Common myeloid progenitor, CD34-positive (primary cell): ENCODE measurements at places on chromosomes 16 and 17.

DNA sequence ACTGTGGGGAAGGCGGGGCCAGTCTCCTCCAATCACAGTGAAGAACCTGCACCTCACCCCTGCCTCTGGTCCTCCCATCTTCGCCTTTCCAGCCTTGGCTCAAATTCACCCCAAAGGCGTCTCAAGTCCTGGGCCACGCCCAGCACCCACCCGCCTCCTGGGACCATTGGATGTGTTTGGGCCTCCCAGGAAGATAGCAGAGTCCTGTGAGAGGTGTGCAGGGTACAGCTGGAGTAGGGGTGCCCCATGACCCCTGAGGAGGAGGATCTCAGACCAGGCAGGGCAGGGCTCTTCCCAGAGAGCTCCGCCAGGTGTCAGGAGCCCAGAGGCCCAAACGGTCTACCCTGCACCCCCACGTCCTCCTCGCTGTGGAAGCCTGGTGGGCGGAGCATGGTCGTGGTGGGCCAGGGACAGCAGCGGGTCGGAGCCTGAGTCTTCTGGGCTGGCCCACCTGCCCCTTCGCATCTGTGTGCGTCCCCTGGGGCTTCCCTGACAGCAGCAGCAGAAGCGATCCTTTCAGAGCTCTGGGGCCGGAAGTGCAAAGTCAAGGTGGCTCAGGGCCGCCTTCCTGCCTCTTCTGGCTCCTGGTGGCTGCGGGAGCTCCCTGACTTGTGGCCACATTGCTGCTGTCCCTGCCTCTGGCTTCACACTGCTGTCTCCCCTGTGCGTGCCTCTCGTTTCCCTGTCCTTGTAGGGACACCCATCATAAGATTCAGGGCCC is 34.9 kb upstream of the ZNF469 start:
- H3K4me1 ChIP-seq, result peaks cover 11% of the 10 kb centered on the region
- no peaks in the 10 kb centered on the region for H3K36me3 ChIP-seq
- no peak overlapping the region for H3K4me3 ChIP-seq
- H3K27me3 ChIP-seq, result no peaks in the 10 kb centered on the region

- H3K27ac ChIP-seq, result no peak overlapping the region
- H3K4me3 ChIP-seq, result no peak overlapping the region
- no peaks in the 10 kb centered on the region for H3K36me3 ChIP-seq
- H3K4me1 ChIP-seq, result no peaks in the 10 kb centered on the region
- no peak for DNase-seq
- no peaks in the 10 kb centered on the region for H3K27me3 ChIP-seq
Observed at GRCh38 chr17:78458736-78459335, 80.4 kb downstream of the PGS1 start.

DNA sequence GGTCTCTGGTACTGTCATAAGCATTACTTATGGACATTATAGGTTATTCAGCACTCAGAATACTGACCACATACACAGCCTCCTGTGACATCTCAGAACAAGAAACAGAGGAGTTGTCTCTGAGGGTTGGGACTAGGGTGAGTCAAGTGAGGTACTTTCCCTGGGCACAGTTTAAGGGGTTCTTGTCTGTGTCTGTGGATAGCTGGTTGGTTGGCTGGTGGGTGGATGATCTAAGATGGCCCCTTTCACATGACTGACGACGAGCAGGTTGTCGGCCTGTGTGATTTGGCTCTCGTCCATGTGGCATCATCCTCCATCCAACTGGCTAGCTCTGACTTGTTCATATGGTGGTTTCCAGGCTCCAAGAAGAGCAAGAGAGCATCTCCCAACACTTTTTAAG is 163.9 kb downstream of the PRKCB start:
- DNase-seq, result no peak
- H3K4me1 ChIP-seq, result peaks cover 3% of the 10 kb centered on the region
- no peak overlapping the region for H3K4me3 ChIP-seq

GRCh38 chr17:82750241-82750908 is 1.5 kb upstream of the TBCD start:
- no peak overlapping the region for H3K27ac ChIP-seq
- H3K4me3 ChIP-seq, result no peak overlapping the region
- H3K4me1 ChIP-seq, result peaks cover 15% of the 10 kb centered on the region
- no peaks in the 10 kb centered on the region for H3K36me3 ChIP-seq

DNA sequence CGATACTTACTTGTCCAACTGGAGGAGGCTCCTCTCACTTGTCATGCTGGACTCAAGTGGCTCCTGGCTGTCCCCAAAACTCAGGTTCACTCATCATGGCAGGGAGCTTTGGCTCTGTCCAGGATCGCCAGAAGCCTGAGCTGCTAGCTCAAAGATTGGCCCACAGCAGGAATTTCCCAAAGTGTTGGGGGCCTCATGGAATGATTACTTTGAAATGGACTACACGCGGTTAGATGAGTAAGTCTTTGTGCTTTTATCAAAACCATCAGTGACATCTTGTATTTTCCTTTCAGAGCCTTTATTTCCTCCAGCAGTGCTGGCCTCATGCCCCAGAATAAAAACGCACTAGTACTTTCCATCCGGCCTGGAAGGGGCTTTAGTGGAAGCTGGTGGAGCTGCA is 29.2 kb upstream of the PHB1 start:
- peaks cover 3% of the 10 kb centered on the region for H3K4me1 ChIP-seq
- no peak overlapping the region for H3K27ac ChIP-seq
- DNase-seq, result no peak
- H3K36me3 ChIP-seq, result no peaks in the 10 kb centered on the region
- no peaks in the 10 kb centered on the region for H3K27me3 ChIP-seq

- no peaks in the 10 kb centered on the region for H3K27me3 ChIP-seq
- peak; percentile 82 for DNase-seq
- no peak overlapping the region for H3K27ac ChIP-seq
- H3K4me3 ChIP-seq, result no peak overlapping the region
Observed at GRCh38 chr17:67293251-67294203, 48.5 kb upstream of the HELZ start.

DNA sequence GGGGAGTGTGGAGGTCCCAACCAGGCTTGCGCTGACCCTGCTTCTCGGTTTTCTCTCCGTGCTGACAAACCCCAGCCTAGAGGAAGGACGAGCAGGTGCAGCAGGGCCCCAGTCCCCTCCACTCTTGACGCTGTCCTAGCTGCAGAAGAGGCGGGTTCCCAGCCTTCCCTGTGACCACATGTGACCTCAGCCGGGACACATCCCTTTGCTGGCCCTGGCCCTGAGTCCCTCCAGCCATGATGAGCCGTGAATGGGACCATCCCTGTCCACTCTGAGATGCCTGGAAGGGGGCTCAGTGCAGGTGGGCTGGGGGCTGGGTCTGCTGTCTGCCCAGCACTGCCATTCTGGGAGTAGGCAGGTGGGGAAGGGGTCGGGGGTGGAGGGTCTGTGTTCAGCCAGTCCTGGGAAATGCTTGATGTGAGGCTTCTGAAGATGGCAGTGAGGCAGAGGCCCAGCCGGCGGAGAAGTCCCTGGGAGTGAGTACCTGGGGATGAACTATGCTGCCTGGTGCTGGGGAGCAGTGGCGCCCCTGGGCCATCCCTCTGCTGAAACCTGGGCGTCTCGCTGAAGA is 1.9 kb upstream of the TUBB3 start:
- no peak overlapping the region for H3K4me3 ChIP-seq
- no peak overlapping the region for H3K27ac ChIP-seq
- DNase-seq, result no peak
- H3K36me3 ChIP-seq, result no peaks in the 10 kb centered on the region

- no peak for DNase-seq
- no peaks in the 10 kb centered on the region for H3K4me1 ChIP-seq
- H3K4me3 ChIP-seq, result no peak overlapping the region
- no peaks in the 10 kb centered on the region for H3K27me3 ChIP-seq
Observed at GRCh38 chr17:63819585-63820537, 7.4 kb upstream of the PSMC5 start.

DNA sequence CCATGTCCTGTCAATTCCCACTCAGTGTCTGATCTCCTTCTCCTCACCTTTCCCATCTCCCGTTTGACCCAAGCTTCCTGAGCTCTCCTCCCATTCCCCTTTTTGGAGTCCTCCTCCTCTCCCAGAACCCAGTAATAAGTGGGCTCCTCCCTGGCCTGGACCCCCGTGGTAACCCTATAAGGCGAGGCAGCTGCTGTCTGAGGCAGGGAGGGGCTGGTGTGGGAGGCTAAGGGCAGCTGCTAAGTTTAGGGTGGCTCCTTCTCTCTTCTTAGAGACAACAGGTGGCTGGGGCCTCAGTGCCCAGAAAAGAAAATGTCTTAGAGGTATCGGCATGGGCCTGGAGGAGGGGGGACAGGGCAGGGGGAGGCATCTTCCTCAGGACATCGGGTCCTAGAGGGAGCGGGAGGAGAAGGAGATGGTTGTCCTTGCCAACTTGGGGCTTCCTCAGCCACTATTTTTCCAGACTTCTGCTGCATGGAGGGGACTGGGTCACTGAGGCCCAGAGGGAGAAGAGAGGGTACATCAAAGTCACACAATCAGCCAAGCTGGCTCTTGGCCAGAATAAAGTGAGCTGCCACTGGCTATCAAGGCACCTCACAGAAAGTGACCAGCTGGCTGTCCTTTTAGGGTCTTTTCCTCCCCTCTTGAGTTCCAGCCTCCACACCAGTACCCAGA is 1.9 kb upstream of the TBC1D10B start:
- no peaks in the 10 kb centered on the region for H3K27me3 ChIP-seq
- H3K4me1 ChIP-seq, result peaks cover 46% of the 10 kb centered on the region
- no peak overlapping the region for H3K4me3 ChIP-seq
- peaks cover 3% of the 10 kb centered on the region for H3K36me3 ChIP-seq
- no peak overlapping the region for H3K27ac ChIP-seq
- DNase-seq, result no peak

- H3K36me3 ChIP-seq, result no peaks in the 10 kb centered on the region
- peaks cover 14% of the 10 kb centered on the region for H3K4me1 ChIP-seq
- no peak overlapping the region for H3K27ac ChIP-seq
- H3K4me3 ChIP-seq, result no peak overlapping the region
Observed at GRCh38 chr17:2718150-2718938, 6.8 kb upstream of the CLUH start.

DNA sequence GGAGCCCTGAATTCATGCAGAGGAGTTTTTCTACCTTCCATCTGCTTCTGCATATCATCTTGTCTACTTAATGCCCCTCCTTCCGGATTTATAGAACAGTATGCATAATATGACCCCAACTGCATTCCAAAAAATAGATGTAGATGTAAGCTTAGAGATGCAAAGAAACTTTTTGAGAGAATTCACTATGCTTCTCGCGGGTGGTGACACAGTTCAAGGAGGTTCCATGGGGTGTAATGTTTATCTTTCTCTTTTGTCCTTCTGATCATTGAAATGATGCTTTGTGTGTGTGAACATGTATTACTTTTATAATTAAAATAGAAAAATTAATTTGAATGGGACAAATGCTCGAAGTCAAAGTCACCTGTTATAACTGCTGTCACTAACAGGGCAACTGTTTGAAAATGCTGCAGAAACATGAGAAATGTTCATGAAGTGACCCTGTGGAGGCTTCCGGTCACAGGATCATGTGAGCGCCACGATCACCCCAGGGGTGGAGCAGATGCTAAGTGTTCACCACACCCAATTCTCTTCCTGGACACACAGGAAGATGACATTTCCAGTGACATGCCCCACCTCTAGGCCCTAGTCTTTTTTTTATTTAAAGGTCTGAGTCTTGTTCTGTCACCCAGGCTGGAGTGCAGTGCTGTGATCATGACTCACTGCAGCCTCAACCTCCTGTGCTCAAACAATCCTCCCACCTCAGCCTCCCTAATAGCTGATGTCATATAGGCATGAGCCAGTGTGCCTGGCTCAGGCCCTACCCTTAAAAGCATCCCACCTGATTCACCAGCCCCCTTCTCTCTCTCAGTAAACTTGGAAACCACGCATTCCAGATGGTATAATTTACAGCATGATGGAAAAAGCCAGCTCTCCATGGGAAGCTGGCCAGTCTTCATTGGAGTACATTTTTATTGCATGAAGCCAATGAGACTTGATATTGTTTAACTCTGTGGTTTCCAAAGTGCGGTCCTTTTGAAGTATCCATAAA is 21.0 kb upstream of the AGRP start:
- H3K4me1 ChIP-seq, result no peaks in the 10 kb centered on the region
- no peak overlapping the region for H3K27ac ChIP-seq
- no peak for DNase-seq
- no peaks in the 10 kb centered on the region for H3K27me3 ChIP-seq
- no peaks in the 10 kb centered on the region for H3K36me3 ChIP-seq

DNA sequence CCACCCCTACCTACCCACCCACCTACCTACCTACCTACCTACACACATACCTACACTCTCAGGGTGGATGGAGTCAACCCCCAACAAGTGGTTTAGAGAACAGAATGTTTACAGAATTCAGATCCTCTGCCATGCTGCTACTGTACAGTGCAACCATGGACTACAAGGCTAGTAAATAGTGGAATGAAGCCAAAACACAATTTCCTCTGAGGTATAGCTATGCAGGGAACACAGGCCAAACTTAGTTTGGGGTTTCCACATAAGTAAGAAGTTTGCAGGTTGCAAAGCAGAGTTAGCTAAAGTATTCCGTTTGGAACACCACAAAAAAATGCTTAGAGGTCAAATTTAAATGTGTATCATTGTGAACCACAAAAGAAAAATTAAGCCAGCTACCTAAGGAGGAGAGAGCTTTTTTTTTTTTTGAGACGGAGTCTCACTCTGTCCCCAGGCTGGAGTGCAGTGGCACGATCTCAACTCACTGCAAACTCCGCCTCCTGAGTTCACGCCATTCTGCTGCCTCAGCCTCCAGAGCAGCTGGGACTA is 2.7 kb upstream of the AP1G1 start:
- no peaks in the 10 kb centered on the region for H3K27me3 ChIP-seq
- H3K36me3 ChIP-seq, result no peaks in the 10 kb centered on the region
- peak overlapping the region; percentile 100 for H3K27ac ChIP-seq
- peak; percentile 94 for DNase-seq
- peak overlapping the region; percentile 60 for H3K4me3 ChIP-seq

DNA sequence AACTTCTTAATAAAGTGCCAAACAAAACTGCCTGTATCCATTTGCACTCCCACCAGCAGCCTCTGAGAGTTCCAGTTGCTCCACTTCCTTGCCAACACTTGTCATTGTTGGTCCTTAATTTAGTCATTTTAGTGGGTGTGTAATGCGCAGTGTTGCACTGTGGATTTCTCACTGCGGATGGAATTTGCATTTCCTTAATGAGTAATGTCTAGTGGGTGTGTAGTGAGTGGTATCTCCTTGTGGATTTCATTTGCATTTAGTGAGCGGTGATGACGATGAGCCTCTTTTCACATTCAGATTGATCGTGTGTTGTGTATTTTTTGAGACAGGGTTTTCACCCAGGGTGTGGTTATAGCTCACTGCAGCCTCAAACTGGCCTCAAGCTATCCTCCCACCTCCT is 4.1 kb upstream of the MSLN start:
- no peak for DNase-seq
- no peak overlapping the region for H3K4me3 ChIP-seq
- no peak overlapping the region for H3K27ac ChIP-seq
- no peaks in the 10 kb centered on the region for H3K27me3 ChIP-seq
- H3K36me3 ChIP-seq, result no peaks in the 10 kb centered on the region

GRCh38 chr17:58267347-58268324 is 13.1 kb downstream of the MPO start:
- DNase-seq, result no peak
- peaks cover 34% of the 10 kb centered on the region for H3K36me3 ChIP-seq
- H3K4me1 ChIP-seq, result no peaks in the 10 kb centered on the region
- no peak overlapping the region for H3K4me3 ChIP-seq
- no peak overlapping the region for H3K27ac ChIP-seq
